ENCODE measurements at places on chromosomes 7 and 10.
A peak's percentile ranks its signal among the peaks of the same experiment; 100 is the strongest.

DNA sequence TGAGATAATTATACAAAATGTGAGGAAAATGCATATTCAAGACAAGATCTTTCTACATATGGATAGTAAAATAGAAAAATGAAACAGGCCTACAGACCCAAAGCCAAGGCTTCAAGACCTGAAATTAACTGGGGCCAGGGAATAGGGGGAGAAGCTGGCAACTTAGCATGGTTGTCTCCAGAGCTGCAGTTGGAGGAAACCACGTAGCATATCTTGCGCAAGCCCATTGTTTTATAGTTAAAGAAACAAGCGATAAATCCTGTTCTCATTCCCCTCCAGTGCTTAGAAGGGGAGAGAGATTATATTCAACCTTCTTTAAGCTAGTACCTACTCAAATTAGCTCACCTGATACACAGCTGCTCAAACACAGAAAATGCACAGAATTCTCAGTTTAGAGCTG lies 197.1 kb downstream of the SORCS1 start:
- no peaks in the 10 kb centered on the region for H3K36me3 ChIP-seq
- no peaks in the 10 kb centered on the region for H3K27me3 ChIP-seq
- H3K27ac ChIP-seq, result no peak overlapping the region

GRCh38 chr10:8043569-8044306 lies 10.8 kb upstream of the GATA3 start:
- H3K4me1 ChIP-seq, result peaks cover 11% of the 10 kb centered on the region
- no peaks in the 10 kb centered on the region for H3K36me3 ChIP-seq
- DNase-seq, result no peak
- no peak overlapping the region for H3K4me3 ChIP-seq
- peaks cover 99% of the 10 kb centered on the region for H3K27me3 ChIP-seq
- no peak overlapping the region for H3K27ac ChIP-seq

DNA sequence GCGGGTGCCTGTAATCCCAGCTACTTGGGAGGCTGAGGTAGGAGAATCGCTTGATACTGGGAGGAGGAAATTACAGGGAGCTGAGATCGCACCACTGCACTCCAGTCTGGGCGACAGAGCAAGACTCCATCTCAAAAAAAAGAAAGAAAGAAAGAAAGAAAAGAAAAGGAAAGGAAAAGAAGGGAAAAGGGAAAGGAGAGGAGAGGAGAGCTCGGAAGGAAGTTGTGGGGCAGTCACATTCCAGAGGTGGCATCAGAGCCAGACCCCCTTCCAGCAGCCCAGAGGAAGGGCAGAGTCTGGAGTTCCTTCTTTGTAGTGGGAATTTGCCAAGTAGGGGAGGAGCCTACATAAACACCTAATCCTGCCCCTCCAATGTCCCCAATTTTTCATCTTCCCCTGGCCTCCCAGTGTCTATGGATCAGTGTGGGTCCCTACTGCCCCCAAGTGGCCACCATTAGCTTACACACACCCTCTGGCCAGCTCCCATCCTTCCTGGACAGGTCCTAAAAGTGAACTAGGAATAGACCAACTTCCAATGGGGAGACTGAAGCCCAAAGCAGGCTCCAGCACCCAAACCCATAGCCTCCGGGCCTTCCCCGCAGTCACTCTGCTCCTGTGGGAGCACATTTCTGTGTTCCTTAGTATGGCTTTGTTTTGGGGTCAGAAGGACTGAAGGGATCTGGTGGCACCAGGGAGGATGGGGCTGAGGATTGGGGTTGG lies 39.6 kb upstream of the HSPB1 start:
- no peaks in the 10 kb centered on the region for H3K36me3 ChIP-seq
- peaks cover 6% of the 10 kb centered on the region for H3K4me1 ChIP-seq
- H3K27ac ChIP-seq, result no peak overlapping the region
- DNase-seq, result no peak

- no peaks in the 10 kb centered on the region for H3K4me1 ChIP-seq
- no peaks in the 10 kb centered on the region for H3K36me3 ChIP-seq
- no peak overlapping the region for H3K27ac ChIP-seq
- no peaks in the 10 kb centered on the region for H3K27me3 ChIP-seq
- no peak overlapping the region for H3K4me3 ChIP-seq
- no peak for DNase-seq
Observed at GRCh38 chr10:108036265-108036664, 871.8 kb upstream of the SORCS1 start.

GRCh38 chr7:43808410-43808809 lies 49.9 kb downstream of the BLVRA start:
- no peak for DNase-seq
- H3K27me3 ChIP-seq, result no peaks in the 10 kb centered on the region
- H3K27ac ChIP-seq, result no peak overlapping the region
- H3K4me1 ChIP-seq, result no peaks in the 10 kb centered on the region

- peak; percentile 15 for DNase-seq
- no peaks in the 10 kb centered on the region for H3K27me3 ChIP-seq
- H3K4me3 ChIP-seq, result peak overlapping the region; percentile 89
- no peak overlapping the region for H3K27ac ChIP-seq
Observed at GRCh38 chr10:93894516-93895378, 969 bp downstream of the SLC35G1 start.

Measured in heart left ventricle (tissue), 16 donors.